ENCODE measurements at places on chromosomes 3 and 15.

DNA sequence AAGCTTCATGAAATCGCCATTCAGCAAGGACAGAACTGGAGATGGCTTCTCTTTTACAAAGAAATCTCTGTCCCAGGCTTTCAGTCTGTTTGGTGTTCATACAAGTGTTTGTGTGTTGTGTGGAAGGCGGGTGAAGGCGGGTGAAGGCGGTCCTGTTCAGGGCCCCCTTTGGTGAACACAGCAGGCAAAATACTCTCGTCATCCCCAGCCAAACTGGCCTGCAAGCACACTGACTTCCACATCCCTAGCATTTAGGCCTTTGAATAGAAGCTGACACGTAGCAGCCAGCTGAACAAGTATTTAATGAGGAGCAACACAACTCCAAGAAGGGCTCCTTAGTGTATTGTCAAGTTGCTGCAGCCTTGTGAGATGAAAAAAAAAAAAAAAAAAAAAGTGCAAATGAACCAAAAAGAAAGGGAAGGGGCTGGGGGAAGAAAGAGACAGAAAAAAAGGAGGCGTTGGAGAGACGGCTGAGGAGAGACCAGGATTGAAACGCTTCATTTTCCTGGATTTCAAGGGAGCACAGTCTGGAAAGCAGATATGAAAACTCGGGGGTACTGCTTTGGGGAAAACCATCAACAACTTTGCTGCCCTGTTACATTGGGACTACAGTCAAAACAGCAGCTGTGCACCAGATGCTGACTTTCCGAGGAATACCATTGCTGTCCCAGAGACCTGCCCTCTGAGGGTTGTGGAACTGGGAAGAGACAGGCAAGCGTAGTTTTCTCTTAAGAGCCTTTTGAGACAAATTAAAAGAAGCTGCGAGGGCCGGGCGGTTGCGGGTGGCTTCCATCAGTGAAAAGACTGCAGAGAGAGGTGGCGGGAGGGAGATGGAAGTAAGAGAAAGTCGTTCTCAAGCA is 74.6 kb downstream of the TGFBR2 start:
- DNase-seq, result no peak

- DNase-seq, result no peak
These were observed 147.3 kb downstream of the SST start for GRCh38 chr3:187522890-187523289.

- no peak for DNase-seq
These were observed 28.4 kb upstream of the LDHAL6B start for GRCh38 chr15:59178151-59178695.

- DNase-seq, result no peak
These were observed 103.6 kb upstream of the NUDT16 start for GRCh38 chr3:131277836-131278497.

GRCh38 chr3:192410684-192410960 is 316.7 kb downstream of the FGF12 start:
- DNase-seq, result no peak

DNA sequence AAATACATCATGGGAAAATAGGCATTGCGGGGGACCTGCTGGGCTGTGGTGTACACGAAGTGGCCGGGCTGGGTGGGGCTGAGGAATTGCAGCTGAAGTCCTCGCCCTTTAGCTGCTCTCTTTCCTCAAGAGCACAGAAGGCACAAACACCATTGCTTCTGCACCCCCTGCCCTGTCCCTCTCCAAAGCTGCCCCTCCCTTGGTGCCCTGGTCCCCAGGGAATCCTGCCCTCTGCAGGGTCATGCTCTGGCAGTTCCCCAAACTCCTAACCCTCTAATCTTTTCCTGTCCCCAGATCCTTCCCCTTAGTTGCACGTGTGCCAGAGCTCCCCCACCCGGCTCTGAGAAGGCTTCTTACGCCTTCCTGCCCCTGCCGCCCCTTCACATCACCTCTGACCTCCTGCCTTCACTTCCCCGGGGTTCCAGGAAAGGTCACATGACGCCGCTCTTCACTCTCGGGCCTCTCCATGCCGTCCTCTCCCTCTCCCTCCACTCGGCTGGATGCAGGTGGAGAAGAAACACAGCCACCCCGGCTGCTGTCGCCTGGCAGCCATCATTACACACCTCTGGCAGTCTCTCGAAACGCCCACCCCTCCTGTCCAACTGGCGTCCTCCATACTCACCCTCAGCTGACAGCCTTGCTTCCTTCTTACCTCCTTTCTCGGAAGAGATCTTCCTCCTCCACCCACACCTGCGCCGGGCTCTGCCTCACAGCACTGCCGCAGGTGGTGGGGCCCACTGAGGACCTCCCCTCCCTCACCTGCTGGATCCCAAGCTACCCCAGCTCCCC is 6.9 kb upstream of the PCSK6 start:
- DNase-seq, result no peak

- DNase-seq, result no peak
These were observed 856 bp downstream of the TMEM40 start for GRCh38 chr3:12758025-12758781.

DNA sequence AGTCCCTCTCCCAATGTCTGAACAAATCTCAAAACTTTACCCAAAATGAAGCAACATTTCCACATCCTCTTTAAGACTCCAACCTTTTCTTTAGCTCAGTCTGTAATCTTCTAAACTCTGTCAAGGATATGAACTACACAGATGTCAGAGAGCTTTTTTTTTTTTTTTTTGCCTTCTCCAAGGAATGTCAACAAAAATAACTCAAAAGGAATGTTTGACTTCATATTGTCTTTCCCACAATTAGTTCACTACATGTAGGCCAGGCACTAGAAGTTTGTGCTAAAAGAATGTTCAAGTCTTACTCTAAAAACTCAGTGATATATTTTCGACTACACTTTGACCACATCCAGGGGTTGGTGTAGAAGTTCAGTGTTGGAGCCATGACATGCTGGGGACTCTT is 37.1 kb downstream of the ADAMTS9 start:
- no peak for DNase-seq
